ENCODE measurements at places on chromosomes 7 and 10.

DNA sequence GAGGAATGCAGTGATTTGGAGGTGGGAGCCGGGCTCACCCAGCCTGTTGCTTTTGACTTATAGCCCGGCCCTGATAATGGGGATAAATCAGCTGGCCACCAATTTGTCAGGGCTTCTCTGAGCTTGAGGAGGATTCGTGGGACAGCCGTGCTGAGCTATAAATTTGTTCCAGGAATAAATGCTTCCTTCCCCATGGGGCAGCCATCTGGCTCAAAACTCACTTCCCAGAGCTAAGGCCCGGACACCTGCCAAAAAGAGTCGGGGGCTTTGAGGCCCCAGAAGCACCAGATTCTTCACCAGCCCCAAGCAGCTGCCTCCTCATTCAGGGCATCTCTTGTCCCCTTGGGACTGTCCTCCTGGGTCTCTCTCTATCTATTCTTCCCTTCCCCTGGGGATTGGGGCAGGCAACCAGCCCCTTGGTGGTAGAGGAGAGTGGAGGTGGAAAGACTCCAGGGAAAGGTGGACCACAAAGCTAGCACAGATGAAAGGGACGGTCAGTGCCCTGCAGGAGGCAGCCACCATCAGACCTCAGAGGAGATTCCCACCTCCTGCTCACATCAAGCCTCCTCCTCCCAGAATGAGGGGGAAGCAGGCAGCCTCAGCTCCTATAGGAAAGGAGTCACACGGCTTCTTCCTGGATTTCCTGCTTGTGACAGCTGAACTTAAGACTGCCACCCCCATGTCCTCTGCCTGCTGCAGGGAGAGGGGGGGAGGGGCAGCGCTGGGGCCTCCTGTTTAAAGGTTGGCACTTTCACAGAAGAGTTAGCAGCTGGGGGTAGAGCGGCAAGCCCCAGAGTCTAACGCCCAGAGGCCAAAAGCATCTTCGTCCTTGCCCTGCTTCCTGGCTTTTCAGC is 44.2 kb upstream of the LRRC4 start:
- DNase-seq = no peak

- no peak for DNase-seq
Observed at GRCh38 chr10:5486853-5487235, 12.5 kb downstream of the CALML5 start.

- no peak for DNase-seq
Observed at GRCh38 chr7:67512481-67512880, 515.8 kb downstream of the TYW1 start.

GRCh38 chr10:60429084-60429849 is 39.6 kb upstream of the ANK3 start:
- DNase-seq = no peak

DNA sequence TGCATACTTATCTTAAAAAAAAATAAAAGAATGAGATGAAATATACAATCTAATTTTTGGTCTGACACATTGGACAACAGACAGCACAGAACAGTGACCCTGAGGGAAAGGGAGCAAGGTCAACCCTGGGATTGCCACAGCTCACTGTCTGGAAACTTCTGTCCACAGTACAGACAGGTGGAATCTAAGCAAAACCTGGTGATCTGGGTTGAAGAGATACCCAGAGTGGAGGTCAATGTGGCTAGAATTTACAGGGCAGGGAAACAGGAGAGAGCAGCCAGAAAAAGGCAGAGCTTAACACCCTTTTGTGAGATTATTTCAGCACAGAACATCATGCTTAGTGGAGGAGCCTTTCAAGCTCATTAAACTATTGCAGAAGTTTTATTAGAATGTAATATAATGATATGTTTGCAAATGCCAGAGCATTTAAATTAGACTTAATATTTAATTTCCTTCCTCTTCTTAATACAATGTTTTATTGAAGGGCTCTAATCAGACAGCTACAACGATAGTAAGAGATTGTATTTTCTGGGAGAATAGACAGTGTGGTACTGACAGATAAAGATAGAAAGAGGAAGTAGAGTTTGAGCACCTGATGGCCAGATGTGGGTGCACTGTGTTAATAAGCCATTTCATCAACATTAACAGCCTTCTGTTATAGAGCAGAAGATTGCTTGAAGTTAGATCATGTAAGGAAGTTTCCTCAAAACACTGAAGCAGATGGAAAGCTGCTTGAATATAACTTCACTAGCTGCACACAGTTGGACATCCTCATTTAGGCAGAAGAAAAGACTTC is 309.4 kb downstream of the HGF start:
- DNase-seq = no peak

DNA sequence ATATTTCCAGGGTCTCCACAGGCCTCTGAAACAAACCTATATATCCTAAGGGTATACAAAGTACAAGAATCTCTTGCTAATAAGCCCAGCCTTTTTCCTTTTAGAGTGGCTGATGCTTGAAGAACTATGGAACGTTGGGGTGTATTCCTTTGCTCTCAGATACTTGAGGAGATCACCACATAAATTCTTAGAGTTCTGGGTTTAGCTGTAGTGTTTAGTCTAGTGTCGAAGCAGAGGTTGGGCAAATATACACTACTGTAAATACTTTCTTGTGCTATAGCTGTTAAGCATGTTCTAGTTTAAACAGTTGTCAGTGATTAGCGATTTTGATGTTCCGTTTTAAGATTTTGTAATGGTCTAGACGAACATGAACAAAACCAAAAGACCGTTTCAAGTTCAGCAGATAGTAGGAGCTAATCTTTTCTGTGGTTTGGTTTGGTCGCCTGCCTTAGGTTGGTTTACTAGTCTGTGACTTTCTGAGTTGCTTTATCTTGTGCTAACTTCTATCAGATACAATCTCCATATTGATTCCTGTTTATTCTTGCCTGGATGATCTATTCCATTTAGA is 229.6 kb downstream of the NSUN6 start:
- no peak for DNase-seq

- DNase-seq = no peak
Observed at GRCh38 chr7:101935521-101936141, 118.2 kb downstream of the CUX1 start.

DNA sequence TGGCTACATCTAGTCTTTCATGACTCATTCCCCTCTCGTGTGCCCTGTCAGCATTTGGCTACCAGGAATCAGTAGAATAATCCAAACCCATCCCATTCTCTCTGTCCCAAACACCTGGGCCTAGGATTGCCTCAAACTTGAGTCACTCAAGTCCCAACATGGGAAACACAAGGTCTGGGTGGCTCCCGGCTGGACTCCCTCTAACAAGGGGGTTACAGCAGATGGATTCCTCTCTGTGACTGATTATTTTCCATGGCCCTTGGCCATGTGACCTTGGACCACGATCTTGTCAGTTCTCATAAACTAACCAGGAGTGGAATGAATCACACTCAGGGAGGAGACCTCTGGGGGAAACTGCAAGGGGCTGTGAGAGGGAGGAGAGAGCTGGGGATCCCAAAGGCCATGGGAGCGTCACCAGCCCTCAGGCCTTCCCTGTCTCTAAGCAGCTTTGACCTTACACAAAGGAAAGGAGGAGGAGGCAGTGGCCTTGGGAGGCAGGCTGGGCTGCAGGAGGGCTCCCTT is 533.1 kb downstream of the KCNMA1 start:
- DNase-seq = no peak

GRCh38 chr10:70352401-70353097 is 29.9 kb downstream of the LRRC20 start:
- DNase-seq = no peak

DNA sequence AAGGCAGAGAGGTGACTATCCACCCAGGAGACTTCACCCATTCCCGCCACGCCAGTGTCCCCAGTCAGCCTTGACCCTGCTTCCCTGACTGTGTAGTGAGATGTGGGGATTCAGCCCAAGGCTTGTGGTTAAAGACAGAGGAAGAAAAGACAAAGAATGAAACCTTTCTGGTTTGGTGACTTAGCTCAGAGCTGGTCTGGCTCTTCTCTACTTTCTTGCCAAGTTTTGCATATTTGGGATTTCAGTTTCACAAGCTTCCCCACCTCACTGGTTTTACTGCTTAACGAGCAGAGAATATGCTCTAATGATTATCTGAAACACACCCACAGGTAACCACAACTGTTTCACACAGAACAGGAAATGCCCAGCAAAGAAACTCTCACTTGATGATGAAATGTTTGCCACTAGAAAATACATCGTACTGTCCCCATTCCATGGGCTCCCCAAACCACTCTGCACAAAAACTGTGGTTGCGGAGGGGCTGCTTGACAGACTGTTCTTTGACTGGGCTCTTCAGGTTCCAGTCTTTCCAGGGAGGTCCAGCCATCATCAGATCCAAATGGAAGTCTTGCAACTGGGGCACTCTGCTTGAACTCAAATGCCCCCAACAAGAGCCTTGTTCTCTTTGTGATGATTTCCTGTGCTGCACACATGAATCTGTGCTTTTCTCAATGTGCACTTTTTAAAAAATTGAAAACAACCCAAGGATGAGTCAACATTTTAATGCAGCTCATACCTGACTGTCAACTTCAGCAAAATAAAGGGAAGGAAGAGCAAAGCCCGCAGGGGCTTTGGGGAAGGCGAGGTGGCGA is 95.5 kb downstream of the CTBP2 start:
- DNase-seq = no peak

- DNase-seq = no peak
Observed at GRCh38 chr7:121202834-121203233, 126.0 kb upstream of the WNT16 start.

GRCh38 chr10:73183667-73184281 is 15.9 kb downstream of the FAM149B1 start:
- no peak for DNase-seq

GRCh38 chr10:112904000-112904399 is 46.0 kb upstream of the TCF7L2 start:
- no peak for DNase-seq

GRCh38 chr10:97708976-97709946 is 4.3 kb upstream of the MARVELD1 start:
- DNase-seq = no peak

DNA sequence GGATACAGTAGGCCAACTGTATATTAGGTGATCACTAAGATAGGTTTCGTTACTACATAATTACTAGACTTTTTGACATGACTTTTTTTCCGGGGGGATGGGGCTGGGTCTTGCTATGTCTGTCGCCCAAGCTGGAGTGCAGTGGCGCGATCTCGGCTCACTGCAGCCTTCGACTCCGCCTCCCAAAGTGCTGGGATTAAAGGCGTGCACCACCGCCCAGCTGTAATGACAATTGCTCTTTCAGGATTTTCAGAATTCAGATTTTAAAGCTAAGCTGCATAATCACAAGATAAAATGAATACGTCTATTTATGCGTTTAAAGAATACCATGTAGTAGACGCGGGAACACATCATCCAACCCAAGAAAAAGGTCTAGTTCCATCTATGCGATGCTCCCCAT is 982 bp downstream of the IDI1 start:
- DNase-seq = no peak

GRCh38 chr10:97259119-97259518 is 33.3 kb downstream of the ARHGAP19 start:
- no peak for DNase-seq

DNA sequence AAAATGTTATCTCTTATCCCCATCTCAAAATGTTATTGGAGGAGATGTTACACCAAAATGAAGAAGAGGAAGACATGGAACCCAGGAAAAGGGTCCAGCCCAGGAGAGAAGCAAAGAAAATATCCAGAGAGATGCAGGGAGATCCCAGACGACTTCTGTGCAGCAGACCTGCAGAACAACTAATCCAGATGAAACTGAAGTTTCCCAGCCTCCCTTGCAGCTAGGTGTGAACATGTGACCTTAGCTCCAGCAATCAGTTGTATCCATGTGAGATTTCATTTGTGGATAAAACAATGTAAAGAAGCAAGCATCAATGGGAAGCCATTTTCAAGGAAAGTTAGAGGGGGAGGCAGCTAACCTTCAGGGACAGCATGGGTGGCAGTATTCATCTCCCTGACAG is 55.8 kb upstream of the NANOS1 start:
- no peak for DNase-seq

DNA sequence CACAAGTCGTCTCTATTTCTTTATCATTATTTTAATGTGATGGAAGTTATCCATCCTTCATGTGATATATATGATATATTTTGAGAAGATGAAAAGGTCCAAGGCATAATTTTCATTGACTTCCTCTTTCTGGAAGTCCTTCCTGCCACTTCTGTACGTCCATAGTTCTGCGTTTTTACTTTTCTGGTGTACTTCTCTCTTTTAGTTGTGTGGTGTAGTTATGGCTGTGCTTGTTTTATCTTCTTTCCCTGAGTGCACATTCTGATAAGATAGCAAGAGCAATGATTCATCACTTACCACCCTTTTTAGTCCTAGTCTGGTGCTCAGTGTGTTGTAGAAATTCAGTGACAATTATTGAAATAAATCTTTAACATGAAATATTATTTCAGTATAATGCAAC is 231.3 kb upstream of the FERD3L start:
- no peak for DNase-seq

- no peak for DNase-seq
Observed at GRCh38 chr10:83541046-83541445, 598.3 kb upstream of the GHITM start.

- DNase-seq = no peak
Observed at GRCh38 chr10:12608761-12609160, 259.4 kb downstream of the CAMK1D start.

DNA sequence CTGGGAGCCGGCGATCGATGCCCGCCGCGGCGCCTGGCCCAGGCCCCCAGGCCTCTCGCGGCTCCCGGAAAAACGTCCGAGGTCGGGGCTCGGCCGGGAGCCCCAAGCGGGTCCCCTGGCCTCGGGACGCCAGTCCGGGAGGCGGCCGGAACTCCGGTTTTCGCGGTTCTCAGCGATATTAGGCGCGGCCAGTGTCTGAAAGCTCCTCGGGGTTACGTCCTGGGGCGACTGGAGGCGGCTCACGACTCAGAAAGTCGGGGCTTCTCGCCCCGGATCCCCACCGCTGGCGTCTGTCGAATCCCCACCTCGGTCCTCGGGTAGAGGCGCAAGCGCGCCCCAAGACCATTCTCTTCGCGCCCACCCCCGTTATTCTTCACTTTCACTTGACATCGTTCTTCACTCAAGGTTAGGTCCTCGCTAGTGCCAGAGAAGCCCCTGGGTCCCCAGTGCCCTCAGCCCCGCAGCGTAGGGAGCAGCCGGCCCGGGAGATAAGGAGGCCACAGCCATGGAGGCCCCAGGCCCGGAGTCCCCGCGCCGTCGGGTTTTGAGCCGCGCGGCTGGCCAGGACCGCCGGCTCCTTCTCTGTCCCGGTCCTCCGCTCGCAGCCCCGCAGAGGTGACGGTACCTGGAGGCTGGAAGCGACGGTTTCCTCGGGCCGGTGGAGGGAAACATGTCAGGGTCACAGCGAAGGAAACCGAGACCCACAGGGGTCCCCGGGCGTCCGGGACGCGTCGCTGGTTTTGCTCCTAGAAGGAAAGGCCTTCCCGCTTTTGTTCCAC is 35.2 kb upstream of the EBLN1 start:
- DNase-seq = peak; percentile 18

DNA sequence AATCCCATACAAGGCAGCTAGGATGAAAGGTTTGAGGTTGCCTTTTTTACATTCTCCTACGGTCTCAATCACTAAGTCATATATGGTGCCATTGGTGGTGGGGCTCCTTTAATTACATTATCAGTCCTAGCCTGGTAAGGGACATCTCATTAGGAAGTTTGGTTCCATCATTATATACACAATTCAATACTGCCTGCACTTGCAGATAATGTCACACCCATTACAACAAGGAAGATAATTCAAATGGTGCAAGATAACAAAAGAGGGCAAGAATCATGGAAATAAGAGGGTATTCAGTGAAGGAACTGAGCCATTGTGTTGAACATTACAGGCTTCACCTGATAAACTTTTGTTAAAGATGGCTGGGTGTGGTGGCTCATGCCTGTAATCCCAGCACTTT is 1.7 kb upstream of the TMEM248 start:
- DNase-seq = no peak
